ENCODE measurements at places on chromosomes 7 and 10. TPM values are rescaled to one million over a fixed set of nuclear protein-coding genes. Genes with fewer than 3 reads are reported as not detected.

Gene DLX5
- not detected for total RNA-seq

DNA sequence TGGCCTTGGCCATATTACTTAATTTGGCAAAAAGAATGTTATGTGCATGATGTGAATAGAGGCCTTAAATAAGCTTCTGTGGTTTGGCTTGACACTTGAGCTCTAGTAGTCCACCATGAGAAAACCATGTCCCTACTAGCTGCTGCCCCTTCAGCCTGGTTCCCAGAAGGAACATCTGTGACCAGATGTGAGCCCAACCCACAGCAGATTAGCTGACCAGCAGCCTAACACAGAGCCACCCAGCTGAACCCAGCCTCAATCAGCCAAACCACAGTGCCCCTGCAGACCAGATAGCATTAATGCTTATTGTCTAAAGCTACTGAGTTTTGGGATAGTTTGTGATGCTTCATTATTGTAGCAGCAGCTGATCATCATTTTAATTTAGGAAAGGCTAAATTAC is 16.6 kb downstream of the JAZF1 start:
- H3K27me3 ChIP-seq = no peaks in the 10 kb centered on the region
- no peak overlapping the region for H3K4me3 ChIP-seq
- peaks cover 10% of the 10 kb centered on the region for H3K4me1 ChIP-seq
- peaks cover under 1% of the 10 kb centered on the region for H3K36me3 ChIP-seq
- no peak for DNase-seq
- H3K27ac ChIP-seq = no peak overlapping the region

GRCh38 chr7:35993113-35993512 is 159.9 kb upstream of the EEPD1 start:
- DNase-seq = no peak
- no peaks in the 10 kb centered on the region for H3K27me3 ChIP-seq
- no peaks in the 10 kb centered on the region for H3K36me3 ChIP-seq
- no peak overlapping the region for H3K27ac ChIP-seq
- H3K4me3 ChIP-seq = no peak overlapping the region
- peaks cover 5% of the 10 kb centered on the region for H3K4me1 ChIP-seq

GRCh38 chr10:86110156-86110786 is 256.3 kb downstream of the GRID1 start:
- H3K36me3 ChIP-seq = no peaks in the 10 kb centered on the region
- no peaks in the 10 kb centered on the region for H3K4me1 ChIP-seq
- no peak overlapping the region for H3K4me3 ChIP-seq
- DNase-seq = no peak

DNA sequence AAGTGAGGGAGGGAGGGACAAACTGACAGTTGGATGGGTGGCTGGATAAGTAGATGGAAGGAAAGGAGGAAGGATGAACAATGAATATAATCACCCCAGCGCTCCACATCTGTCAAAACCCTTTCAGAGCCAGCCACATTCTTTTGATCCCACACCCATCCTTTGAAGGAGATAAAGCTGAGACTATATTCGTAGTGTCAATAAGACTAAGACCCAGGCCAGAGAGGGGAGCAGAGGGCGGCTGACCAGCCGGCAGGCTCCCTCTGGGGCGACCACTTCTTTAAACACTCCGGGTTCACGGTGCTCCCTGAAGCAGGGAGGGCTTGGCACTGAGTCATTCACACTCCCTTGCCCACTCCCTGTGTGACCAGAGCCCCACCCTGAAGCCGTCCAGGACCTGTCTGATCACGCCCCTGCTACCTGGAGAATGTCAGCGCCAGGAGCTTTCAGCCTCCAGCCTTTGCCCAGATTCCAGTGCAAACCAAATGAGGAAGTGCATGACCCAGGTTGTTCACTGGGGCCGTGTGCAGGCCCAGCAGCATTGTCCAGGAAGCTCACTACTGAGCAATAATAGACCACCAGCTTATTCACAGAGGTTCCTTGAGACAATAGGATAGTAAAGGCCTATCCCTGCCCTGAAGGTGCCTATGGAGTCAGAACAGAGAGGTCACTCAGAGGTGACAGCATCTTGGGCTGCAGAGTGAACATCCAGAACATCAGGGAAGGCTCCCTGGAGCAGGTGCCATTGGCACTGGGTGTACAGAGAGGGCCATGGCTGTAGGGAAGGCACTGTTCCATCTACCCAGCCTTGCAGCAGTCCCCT is 34.4 kb downstream of the UNC5B start:
- no peak overlapping the region for H3K27ac ChIP-seq
- peaks cover 23% of the 10 kb centered on the region for H3K27me3 ChIP-seq
- no peaks in the 10 kb centered on the region for H3K4me1 ChIP-seq

DNA sequence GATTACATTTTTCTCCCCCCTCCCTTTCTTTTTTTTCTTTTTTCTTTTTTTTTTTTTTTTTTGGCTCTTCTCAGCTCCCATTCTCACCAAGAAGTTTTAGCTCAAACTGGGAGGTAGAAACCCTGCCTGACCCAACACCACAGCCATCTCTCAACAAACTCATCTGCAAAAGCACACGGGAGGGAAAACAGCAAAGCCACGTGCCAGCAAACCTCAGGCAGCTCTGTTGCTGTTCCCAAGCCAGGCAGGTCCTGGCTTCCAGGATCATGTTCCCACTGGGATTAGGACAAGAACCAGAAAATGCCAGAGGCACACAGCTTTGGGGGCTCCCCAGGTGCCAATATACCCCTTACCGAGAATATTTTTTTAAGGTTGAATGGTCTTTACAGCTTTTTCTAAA is 56.7 kb downstream of the ITIH5 start:
- no peaks in the 10 kb centered on the region for H3K4me1 ChIP-seq
- no peak overlapping the region for H3K27ac ChIP-seq
- no peak for DNase-seq
- H3K27me3 ChIP-seq = peaks cover 22% of the 10 kb centered on the region
- H3K4me3 ChIP-seq = no peak overlapping the region
- no peaks in the 10 kb centered on the region for H3K36me3 ChIP-seq

GRCh38 chr10:89419548-89419947 is 5.2 kb downstream of the IFIT5 start:
- peaks cover 6% of the 10 kb centered on the region for H3K36me3 ChIP-seq
- no peaks in the 10 kb centered on the region for H3K27me3 ChIP-seq
- peaks cover 33% of the 10 kb centered on the region for H3K4me1 ChIP-seq
- peak overlapping the region; percentile 21 for H3K27ac ChIP-seq
- no peak for DNase-seq
- no peak overlapping the region for H3K4me3 ChIP-seq

DNA sequence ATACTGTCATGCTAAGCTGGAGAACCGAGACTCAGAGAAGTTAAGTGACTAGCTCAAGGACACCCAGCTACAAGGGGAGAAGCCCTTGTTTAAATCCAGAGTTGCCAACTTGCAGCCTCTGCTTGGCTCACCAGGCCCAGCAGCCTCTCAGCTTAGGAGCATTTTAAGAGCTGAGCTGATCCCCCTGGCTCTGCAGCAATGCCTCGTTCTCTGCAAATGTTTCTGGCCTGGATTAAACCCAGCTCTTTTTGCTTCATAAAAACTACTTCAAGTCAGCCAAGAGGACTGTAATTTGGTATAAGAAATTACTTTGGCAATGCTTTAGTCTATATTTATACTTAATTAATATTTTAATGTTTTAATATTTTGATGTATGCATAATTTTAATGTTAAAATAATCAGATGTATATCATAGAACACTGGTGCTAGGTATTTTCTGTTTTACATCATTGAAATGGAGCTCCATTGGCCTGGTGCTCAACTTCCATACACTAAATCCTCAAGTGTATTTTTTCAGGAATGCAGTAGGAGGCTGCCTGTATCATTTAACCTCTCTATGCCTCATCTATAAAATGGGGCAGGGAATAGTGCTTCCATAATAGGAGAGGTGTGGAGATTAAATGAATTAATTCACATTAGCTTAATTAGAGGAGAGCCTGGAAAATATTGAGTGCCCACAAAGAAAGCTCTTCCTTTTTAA is 184.2 kb downstream of the EMX2 start:
- no peaks in the 10 kb centered on the region for H3K4me1 ChIP-seq
- DNase-seq = no peak
- H3K36me3 ChIP-seq = no peaks in the 10 kb centered on the region
- H3K27me3 ChIP-seq = peaks cover 58% of the 10 kb centered on the region
- H3K27ac ChIP-seq = no peak overlapping the region

Gene CNTNAP2
- total RNA-seq = 0.37 TPM

Gene CNPY1
- not detected for total RNA-seq

DNA sequence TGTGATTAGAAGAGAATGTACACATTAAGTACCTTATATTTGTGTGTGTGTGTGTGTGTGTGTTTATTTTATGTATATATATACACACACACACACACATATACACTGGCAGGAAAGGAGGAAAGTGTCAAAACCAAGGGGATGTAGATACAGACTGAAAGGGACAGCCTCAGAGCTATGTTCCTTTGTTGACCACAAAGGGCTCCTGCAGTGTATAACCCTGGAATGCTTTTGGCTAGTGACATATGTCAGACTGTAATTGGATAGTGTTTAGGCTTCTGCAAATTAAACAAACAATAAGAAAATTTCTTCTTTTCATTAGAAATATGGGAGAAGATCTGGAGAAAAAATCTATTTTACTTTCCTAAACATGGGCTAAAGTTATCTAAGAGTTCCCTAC is 15.9 kb downstream of the GBF1 start:
- no peak for DNase-seq
- H3K4me1 ChIP-seq = peaks cover 16% of the 10 kb centered on the region
- no peak overlapping the region for H3K27ac ChIP-seq
- H3K27me3 ChIP-seq = no peaks in the 10 kb centered on the region
- H3K36me3 ChIP-seq = no peaks in the 10 kb centered on the region

- peaks cover 31% of the 10 kb centered on the region for H3K27me3 ChIP-seq
- no peak overlapping the region for H3K4me3 ChIP-seq
- peaks cover 23% of the 10 kb centered on the region for H3K4me1 ChIP-seq
- H3K36me3 ChIP-seq = peaks cover 2% of the 10 kb centered on the region
- peak overlapping the region; percentile 1 for H3K27ac ChIP-seq
These were observed 291.5 kb upstream of the ZNF32 start for GRCh38 chr10:43939939-43940820.

- H3K4me3 ChIP-seq = no peak overlapping the region
- H3K4me1 ChIP-seq = peaks cover 11% of the 10 kb centered on the region
- no peaks in the 10 kb centered on the region for H3K36me3 ChIP-seq
These were observed 39.8 kb downstream of the SPOCK2 start for GRCh38 chr10:72048450-72049124.

DNA sequence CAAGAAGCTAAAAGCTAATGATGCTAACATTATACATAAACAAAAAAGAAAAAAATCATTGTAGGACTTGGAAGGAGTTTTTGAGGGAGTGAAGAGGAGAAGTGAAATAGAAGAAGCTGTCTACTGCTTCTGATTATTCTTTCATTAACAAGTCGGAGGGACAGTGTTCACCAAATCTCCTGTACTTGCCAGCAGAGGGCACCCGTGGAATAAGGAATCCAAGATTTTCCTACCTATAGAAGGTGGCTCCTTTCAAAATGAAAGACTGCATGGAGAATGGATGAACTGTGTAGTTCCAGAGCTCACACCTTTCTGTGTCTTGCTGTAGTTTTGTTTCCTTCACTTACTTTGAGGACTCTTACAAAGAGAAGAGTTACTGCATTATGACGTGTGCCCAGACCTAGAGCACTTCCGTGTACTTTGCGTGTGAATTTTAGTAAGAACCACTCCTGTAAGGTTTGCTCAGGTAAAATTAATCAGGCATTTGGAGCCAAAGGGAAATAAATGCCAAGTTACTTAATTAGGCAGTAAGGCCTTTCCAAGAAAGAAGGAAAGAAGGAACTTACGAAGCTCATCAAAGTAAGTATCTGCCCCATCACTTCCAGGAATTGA is 145.1 kb downstream of the SEMA3D start:
- no peak overlapping the region for H3K27ac ChIP-seq
- H3K4me3 ChIP-seq = no peak overlapping the region
- no peaks in the 10 kb centered on the region for H3K27me3 ChIP-seq
- H3K36me3 ChIP-seq = no peaks in the 10 kb centered on the region
- no peaks in the 10 kb centered on the region for H3K4me1 ChIP-seq

Gene NPY4R2
- total RNA-seq = not detected

DNA sequence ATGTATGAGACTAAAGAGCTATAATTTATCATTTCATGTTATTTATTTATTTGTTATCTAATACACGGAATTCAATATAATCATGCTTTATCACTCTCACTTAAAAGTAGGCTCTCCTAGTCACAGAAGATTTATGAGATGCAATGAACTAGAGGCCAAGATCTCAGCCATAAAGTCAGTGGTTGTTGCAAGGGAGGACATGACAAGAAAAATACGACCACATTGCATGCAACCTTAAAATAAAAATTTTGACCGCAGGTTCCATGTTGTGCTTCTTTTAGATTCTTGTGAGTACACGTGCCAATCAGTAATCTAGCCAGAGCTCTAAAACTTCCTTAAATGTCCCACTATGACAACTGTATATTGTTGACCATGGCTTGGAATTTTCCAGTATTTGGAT is 75.9 kb upstream of the SP8 start:
- H3K27ac ChIP-seq = no peak overlapping the region
- DNase-seq = no peak
- H3K4me1 ChIP-seq = no peaks in the 10 kb centered on the region

GRCh38 chr7:130288829-130289228 is 4.1 kb upstream of the CPA4 start:
- H3K4me1 ChIP-seq = peaks cover 5% of the 10 kb centered on the region
- H3K27ac ChIP-seq = no peak overlapping the region
- peaks cover 13% of the 10 kb centered on the region for H3K27me3 ChIP-seq
- peaks cover 2% of the 10 kb centered on the region for H3K36me3 ChIP-seq

DNA sequence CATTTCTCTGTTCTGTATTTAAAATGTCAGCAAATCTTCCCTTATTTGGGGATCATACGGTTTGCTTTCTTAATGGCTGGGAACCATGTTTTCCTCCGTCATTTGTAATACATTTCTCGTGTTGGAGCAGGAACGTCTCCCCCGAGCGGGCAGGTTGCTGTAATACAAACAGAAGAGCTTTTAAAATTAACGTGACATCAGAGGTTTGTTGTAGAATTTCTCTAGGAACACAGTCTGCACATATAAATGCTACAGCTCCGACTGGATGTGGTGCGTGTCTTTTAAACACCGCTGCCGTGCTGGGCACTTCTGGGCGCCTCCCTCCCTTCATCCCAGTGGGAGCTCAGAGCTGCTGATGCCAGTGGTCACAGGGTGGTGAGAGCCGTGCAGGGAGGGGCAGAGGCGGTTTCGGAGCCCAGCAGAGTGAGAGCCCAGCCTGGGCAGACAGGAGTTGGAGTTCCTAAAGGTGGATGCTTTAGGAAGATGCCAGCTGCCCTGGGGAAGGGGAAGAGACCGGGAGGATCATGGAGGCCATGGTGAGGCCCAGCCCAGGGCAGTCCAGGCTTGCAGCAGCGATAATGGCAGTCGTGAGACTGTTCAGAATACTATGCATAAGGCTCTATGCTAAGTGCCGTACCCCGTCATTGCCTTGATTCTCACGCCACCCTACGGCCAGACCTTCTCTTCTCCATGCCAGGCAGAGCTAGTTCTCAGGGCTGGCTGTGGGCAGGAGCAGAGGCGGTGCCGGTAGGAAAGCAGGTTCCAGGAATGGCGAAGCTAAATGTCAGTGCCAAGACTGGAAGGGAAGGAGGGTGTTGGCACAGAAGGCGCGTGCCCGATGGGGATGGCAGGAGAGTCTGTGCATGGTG is 96.2 kb downstream of the GLRX3 start:
- no peak overlapping the region for H3K27ac ChIP-seq
- H3K4me1 ChIP-seq = no peaks in the 10 kb centered on the region
- H3K4me3 ChIP-seq = no peak overlapping the region
- DNase-seq = no peak

Gene GIMAP2
- 53.7 TPM for total RNA-seq

- H3K27me3 ChIP-seq = no peaks in the 10 kb centered on the region
- H3K4me3 ChIP-seq = no peak overlapping the region
- no peaks in the 10 kb centered on the region for H3K4me1 ChIP-seq
- no peak for DNase-seq
- no peaks in the 10 kb centered on the region for H3K36me3 ChIP-seq
- no peak overlapping the region for H3K27ac ChIP-seq
These were observed 544.4 kb downstream of the SH2D4B start for GRCh38 chr10:81081887-81082620.

Data from T-helper 17 cell (primary cell).